ENCODE measurements at places on chromosomes 11 and 22. TPM values are rescaled to one million over a fixed set of nuclear protein-coding genes. Genes with fewer than 3 reads are reported as not detected.

DNA sequence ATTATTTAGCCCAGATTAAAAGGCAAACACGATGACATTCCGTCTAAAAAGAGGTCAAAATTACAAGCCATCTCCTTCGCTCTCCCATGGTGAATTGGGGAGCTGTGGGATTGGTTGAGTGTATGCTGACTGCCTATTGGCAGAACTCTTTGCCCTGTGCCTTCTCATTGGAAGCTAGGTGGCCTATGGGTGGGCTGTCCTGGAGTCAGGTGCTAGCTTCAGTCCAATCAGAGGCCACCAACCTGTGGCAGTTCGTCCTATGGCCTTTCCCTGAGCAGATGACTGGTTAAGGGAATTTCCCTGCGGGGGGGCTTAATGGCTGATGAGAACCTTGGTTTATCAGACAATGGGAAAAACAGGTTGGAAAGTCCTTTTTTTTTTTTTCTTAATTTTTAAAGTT is 3.2 kb upstream of the MTMR3 start:
- DNase-seq = no peak

DNA sequence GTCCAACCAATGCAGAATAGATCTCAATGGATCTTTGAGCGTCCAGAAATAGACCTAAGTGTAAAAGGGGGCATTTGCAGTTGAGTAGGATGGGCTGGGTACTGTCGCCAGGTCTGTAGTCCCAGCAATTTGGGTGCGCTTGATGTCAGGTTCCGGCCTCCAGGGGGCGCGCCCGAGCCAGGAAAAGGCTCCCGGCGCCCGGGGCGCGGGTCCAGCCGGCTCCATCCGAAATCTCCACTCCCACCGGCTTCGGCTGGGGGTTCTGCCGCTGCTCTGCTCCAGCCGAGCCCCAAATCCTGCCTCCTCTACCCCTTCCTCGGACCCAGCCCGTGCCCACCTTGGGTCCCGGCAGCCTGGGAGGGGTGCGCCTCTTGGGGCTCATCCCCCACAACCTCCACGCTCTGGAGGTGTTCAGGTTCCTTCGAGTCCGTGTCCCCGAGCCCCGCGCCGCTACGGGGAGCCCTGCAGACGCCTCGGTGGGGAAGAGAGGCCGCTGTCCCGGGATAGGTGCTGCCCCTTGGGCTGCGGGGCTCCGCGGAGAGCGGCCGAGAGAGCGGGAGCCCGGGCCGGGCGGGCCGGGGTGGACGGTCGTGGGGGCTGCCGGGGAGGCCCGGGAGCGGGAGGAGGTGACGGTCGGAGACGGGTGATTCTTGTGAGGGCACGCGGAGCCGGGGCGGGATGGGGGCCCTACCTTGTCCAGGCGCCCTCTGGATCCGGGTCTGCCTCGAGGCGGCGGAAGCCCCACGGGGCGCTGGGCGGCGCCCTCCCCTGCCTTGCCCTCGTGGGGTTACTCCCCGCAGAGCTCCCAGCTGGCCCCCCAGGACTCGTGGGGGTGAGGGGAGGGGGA is 13.0 kb upstream of the CYB5R3 start:
- DNase-seq = peak; percentile 75

- DNase-seq = no peak
These were observed 139.3 kb downstream of the CADM1 start for GRCh38 chr11:115364896-115365295.

- no peak for DNase-seq
These were observed 359.3 kb downstream of the TBC1D22A start for GRCh38 chr22:47121791-47122190.

DNA sequence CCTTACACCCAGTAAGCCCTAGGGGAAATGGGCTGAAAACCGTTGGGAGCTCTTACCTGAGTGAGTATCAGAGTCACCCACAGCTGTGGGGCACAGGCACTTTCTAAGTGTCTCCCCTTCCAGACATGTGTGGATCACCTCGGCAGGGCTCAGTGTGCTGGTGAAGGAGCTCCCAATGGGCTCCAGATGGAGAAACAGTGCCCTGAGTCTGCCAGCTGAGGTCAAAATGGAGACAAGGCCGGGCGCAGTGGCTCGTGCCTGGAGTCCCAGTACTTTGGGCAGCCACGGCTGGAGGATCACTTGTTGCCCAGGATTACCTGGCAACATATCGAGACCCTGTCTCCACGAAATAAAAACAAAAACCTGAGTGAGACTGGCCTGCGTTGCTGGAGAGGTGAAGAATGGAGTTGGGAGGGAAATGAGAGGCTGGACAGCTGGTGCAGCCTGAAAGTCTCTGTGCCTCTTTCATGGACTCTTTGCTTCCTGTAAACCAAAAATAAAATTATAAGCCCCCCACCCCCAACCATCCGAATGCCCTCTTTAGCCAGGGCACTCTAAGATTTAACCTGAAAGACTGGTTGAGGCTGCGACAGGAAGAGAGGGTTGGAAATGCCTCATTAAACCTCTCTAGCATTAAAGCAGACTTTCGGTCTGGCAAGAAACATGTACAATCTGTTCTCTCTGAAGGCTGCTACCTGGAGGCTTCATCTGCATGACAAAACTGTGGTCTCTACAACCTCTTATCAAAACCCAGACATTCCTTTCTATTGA is 111.8 kb downstream of the SNX19 start:
- no peak for DNase-seq

GRCh38 chr22:43923191-43923590 is 414 bp upstream of the PNPLA3 start:
- DNase-seq = no peak

DNA sequence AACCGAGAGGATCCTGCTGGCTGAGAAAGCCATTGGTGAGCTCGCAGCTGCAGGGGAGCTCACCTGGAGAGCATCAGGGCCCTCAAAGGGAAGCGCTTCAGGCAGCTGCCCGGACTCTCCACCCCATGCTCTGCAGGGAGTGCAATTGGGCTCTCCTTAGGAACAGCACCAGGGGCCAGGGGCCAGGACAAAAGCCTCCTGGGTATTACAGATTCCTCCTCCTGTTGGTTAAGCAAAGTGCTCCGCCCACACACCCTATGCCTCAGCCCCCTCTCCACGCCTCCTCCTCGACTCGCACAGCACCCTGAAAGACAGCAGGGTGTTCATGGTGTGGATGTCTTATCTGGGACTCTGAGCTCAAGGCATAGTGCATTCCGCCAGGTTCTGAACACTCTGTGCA is 139.9 kb downstream of the SHANK2 start:
- no peak for DNase-seq

DNA sequence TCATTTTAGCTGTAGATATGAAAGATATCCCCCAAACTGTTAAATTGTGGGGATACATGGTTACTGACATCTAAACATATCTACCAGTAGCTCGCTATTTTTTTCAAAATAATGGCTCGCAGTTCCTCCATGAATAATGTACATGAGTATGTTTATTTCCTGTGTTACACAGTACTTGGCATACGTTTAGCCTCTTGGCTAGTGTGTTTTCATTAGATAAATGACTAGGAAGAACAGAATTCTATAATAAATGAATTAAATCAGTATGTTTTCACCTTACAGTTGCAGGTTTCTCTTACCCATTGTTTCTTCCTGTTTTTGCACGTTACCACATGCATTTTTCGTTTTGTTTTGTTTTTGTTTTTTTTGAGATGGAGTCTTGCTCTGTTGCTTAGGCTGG is 21.8 kb downstream of the RNF169 start:
- DNase-seq = no peak

GRCh38 chr11:132639403-132639802 is 892.9 kb downstream of the OPCML start:
- DNase-seq = no peak

DNA sequence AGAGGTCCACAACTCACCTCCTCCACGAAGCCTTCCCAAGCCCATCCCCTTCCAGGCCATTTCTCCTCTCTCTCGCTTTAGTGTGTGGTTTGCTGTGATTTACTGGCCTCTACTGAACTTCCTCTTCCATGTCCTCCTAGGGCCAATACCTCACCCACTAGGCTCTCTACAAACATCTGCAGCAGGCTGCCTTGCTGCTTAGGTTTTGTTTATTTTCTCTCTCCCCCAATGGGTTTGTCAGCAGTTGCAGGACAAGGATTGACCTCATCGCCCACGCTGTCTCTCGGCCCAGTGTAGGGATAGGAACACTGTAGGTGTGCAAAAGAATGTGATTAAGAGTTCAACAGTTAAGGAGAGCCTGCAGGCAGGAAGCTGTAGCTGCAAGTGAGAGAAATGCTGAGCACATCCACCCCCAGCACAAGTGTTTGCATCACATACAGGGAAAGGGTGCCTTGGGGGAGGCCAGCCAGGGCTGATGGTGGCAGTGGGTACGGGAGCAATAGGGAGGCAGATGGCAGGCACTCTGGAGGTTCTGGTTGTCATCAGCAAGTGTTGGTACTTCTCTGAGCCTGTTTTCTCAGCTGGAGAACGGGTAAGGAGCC is 1.4 kb downstream of the PC start:
- DNase-seq = peak; percentile 58

GRCh38 chr22:49302150-49302460 is 525.6 kb downstream of the BRD1 start:
- no peak for DNase-seq

DNA sequence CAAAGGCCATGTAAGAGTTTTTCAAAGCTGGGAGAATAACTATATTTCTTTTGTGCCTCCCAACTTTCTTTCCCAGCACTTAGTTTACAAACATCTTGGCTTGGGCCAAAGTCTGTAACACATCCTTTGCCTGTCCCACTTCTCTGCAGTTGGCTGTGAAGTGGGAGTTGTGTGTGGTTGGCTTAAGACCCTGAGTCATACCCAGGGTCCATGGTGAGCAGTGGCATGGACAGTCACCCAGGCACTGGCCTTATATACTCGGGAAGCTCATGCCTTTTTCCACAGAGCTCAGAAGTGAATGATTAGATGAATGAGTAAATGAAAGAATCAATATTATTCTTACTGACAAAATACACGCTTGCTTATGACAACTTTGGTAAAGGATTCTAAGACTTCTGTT is 231.4 kb downstream of the BLID start:
- no peak for DNase-seq

DNA sequence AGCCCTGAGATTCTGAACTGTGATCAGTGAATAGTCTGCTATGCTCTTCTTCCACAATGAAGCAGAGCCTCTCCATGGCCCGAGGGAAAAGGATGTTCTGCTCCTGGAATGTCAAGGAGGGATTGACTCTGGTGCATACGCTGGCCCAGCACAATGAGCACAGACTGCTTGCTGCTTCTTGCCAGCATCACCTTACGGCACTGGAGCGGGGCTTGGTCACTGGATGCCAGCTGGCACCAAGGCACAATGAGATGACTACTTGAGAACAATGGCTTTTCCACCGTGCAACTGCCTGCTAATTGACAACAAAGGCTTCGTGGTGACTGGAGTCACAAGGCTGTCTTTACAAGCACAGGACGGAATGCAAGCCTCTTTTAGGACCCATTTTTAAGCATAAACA is 139.2 kb downstream of the DSCAML1 start:
- no peak for DNase-seq

- no peak for DNase-seq
These were observed 355.4 kb downstream of the ETS1 start for GRCh38 chr11:128231845-128232410.

- no peak for DNase-seq
These were observed 25.4 kb upstream of the RRAS2 start for GRCh38 chr11:14384338-14384737.

- no peak for DNase-seq
These were observed 4.6 kb upstream of the MICAL3 start for GRCh38 chr22:18028817-18029527.

DNA sequence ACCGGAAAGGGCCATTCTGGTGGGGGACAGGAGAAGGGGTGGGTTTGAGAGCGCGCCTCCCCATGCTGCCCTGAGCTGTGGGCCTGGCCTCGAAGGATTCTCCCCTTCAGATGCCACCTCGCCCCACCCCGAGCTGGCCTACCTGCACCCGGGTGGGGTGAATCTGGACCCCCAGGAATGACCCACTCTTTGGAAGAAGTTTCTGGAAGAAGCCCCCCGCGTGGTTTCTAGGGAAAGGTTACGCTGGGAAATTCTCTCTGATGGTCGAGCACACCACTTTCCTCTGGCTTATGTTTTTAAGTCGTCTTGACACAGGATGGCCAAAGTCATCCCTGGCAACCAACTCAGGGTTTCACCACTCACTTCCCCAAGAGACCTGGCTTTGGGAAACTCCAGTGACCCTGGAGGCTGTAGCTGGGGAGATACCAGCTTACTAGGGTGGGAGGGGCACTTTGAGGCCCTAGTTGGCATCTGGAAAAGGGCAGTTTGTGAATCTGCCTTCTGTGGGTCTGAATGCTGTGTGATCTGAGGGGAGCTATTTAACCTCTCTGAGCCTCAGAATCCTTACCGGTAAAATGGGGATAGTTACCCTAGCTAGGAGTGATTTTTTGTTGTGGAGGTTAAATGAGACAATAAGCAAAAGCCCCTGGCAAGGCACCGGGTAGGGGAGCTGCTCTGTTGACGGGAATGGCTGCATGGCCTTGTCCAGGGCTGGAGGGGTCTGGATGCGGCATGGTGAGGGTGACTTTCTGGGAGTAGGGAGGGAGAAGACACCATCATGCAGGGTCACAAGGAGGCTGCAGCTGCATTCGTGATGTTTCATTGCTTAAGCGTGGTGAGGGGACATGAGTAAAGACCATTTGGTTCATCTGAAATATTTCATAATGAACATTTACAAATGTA is 45.3 kb upstream of the ACCSL start:
- DNase-seq = no peak

- DNase-seq = no peak
These were observed 175.6 kb upstream of the TENM4 start for GRCh38 chr11:79616392-79616851.

DNA sequence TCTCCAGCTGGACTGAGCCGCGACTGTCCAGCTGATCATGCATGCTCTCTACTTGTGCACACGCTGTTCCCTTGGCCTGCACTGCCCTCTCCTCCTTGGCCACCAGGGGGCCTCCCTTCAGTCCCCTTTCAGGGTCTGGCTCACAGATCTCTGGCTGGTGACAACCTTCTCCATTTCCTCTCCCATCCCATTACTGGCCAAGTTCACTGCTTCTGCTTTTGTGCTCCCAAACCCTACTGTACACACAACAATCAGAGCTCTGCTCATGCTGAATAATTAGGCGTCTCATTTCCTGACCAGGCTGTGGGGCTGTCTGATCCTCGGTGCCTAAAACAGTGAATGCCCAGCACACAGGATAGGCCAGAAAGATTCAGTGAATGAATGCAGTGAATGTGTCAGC is 224.0 kb upstream of the NARS2 start:
- DNase-seq = peak; percentile 63

DNA sequence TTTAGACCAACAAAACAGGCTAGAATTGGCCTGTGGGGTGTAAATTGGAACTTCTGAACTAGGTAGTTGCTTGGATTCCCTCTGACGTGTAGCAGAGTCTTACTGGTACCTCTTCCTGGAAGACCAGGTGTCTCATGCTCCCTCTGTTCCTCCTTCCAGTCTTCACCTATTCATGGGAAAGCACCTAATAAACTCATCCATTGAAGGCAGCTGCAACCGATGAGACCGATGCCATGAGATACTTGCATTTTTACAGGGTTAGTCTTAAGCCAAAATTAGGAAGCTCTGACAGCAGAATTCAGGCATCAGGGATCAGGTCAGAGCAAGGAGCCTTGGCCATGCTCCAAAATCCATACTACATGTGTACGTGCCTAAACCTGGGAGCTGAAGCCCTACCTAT is 13.2 kb upstream of the HEPHL1 start:
- no peak for DNase-seq

Gene NAP1L4
- 42.2 TPM for total RNA-seq

Gene APOL5
- not detected for total RNA-seq

Gene CDON
- 5.3 TPM for total RNA-seq

Gene CENPM
- not detected for total RNA-seq
